ENCODE measurements at places on chromosomes 16 and 17. TPM values are rescaled to one million over a fixed set of nuclear protein-coding genes. Genes with fewer than 3 reads are reported as not detected.

DNA sequence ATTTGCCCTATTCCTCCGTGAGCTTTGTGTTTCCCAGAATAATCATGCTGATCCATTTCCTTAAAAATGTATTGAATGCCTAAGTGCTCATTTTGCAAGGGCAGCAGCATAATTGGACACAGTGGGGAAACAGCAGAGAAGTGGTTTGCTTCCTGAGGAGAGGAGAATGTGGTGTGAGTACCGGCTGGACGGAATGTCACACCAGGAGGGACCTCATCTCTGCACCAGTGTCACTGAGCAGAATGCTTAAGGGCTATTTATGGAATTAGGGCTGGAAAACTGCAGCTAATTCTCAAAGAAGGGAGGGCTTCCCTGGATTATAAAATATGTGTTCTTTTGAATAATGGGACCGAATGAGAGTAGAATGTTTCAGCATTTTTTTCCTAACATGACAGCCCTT, 1100.6 kb upstream of the RBFOX1 start:
- no peak for DNase-seq

DNA sequence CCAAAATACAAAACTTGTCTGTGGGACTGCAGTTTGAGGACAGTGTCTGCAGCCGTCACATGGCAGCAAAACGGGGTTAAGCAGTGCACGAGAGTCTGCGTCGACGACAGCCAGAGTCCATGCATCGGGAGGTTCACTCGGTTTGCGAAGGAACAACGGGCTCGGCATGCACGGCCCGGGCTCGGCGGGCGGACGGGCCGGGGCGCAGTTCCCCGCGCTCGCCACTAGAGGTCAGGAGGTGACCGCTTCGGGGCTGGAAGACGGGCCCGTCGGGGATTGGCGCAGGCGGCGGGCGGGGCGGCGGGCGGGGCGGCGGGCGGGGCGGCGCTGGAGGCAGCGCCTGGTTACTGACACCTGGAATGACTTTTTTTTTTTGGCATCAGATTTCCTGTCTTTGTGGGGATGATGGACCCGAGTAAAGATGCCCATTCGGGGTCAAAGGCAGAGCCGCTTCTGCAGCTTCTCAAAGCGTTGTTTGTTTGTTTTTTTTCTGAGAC, 6.5 kb downstream of the SCGB1C2 start:
- peak; percentile 82 for DNase-seq

DNA sequence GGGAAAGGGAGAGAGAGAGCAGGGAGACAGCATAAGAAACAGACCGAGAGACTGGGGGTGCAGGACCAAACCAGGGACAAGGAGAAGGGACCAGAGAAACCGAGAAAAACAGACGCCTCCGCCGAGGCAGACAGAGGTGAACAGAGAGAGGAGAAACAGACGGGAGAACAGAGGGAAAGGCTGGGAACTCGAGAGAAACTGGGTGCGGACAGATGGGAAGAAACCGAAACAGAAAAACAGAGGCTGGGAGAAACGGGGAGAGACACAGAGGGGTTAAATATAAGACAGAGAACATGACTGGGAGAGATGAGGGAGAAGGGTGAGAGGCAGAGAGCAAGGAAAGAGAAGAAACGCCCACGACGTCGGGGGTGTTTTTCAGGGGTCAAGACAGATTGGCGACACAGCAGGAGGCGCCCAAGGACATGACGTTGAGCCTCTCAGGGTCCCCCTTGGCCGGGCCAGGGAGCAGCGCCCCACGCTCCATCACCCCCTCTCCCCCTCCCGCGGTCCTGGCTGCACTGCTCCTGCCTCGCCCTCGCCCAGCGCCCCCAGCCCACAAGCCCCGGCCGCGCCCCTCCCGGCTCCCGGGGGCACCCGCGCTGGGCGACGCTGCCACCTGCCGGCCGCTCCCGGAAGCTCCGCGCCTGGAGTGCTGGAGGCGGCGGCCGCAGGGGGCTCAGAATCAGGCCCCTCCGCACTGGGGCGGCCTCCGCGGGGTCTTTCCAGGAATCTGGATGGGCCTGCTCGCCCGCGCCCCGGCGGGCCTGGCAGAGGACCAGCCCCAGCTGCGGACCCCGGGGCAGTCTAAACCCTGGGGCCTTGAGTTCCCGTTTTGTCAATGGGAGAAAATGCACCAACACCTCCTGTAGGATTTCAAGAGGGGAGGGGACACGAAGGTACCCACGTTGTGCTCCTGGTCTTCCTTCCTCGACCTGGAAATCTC, 1.3 kb upstream of the TMEM92 start:
- peak; percentile 78 for DNase-seq

GLYR1 gene
- total RNA-seq, result 31.2 TPM
